Adipocyte (in vitro differentiated cells): ENCODE measurements at places on chromosomes 1 and 21.

DNA sequence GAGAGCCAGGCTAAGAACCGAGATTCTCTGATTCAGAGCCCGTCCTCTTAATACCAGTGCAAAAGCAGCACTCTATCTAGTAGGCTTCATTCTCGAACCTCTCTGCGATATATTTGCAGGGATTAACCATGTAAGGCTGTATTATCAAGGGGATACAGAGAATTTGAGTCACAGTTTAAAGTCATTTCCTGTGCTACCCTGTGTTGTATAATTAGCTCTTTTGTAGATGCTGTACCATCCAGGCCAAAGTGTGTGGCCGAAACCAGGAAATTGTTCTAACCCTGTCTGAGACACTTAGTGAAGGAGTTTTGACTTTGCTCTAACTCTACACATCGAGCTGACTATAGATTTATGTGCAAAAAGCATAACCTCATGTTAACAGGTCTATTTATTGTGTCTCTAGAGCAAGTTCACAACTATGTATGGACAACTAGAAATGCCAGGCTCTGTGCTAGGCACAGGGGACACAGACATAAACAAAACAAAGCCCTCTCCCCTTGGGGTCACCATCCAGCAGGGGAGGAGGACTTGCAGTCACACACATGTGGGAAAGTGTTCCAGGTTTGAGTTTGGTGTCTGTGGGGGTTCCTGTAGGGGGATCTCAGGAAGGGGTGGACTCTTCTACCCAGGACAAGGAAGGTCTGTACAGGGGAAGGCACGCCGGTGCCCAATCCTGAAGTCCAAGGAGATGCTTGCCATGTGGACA is 182.2 kb downstream of the DHRS3 start:
- DNase-seq, result no peak

DNA sequence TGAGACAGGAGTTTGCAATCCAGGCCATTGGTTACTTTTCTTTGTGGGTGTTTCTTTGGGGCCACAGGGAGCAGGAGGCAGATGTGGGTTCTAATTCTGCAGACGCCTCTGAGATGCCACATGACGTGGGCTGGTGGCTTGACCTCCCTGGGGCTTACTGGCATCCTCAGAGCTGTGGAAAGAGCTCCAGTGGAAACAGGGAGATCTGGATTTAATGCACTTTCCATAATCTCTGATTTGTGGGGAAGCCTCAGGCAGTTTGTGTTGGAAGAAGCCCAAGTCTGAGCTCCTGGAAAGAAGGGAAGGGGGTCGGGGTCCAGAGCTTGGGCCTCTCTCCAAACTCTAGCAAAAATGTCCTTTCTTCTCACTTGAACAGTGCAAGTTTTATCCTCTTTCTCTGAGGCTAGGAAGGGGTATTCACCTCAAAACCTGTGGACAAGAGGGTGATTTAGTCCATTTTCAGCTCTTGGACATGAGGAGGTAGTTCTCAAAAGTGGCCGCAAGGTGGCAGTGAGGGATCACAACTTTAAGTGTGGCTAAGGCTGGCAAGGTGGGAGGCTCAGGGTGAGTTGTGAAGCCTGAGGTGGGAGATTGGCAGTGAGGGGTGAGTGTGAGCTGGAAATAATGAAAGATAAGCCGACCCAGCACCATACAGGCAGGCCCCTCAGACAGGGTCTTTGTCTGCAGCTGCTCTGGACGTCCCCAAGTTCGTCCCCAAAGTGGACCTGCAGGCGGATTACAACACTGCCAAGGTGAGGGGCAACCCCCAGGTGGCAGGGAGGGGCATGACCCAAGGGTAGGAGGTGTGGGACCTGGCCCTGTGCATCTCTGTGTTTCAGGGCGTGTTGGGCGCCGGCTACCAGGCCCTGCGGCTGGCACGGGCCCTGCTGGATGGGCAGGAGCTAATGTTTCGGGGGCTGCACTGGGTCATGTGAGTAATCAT is 9.2 kb downstream of the IKBKE start:
- peak; percentile 92 for DNase-seq

GRCh38 chr1:169527451-169528214 is 41.9 kb upstream of the SLC19A2 start:
- DNase-seq, result no peak

DNA sequence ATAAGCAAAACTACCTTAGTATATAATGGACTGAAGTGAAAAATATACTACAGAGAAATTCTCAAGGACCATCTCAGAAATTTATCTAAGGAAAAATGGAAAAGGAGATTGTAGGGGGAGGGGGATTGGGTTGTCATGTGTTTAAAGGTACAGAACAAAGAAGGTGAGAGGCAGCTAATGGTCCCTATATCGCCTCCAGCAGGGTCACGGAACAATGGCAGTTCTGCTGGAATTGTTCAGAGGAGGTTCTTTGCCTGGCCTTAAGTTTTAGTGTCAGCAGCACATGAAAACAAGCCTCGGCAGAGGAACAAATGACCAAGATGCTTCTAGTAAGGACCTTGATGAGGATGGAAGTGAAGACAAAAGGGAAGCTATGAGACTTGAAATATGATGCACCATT is 42.0 kb upstream of the RGS2 start:
- no peak for DNase-seq

DNA sequence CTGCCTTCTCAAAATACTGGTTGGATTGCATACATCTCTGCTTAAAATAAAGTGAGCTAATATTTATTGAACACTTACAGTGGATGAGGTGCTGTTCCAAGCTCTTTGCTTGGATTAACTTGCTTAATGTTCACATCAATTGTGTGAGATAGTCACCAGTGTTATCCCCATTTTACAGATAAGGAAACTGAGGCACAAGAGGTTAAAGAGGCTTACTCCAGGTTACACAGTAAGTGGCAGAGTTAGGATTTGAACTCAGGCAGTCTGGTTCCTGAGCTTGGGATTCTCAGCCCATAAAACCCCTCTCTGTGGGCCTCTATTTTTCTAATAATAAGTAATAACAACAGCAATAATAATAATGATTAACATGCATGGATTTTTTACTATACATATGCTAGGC is 13.6 kb upstream of the FAAH start:
- no peak for DNase-seq

GRCh38 chr1:36359911-36360550 is 25.7 kb downstream of the STK40 start:
- no peak for DNase-seq

DNA sequence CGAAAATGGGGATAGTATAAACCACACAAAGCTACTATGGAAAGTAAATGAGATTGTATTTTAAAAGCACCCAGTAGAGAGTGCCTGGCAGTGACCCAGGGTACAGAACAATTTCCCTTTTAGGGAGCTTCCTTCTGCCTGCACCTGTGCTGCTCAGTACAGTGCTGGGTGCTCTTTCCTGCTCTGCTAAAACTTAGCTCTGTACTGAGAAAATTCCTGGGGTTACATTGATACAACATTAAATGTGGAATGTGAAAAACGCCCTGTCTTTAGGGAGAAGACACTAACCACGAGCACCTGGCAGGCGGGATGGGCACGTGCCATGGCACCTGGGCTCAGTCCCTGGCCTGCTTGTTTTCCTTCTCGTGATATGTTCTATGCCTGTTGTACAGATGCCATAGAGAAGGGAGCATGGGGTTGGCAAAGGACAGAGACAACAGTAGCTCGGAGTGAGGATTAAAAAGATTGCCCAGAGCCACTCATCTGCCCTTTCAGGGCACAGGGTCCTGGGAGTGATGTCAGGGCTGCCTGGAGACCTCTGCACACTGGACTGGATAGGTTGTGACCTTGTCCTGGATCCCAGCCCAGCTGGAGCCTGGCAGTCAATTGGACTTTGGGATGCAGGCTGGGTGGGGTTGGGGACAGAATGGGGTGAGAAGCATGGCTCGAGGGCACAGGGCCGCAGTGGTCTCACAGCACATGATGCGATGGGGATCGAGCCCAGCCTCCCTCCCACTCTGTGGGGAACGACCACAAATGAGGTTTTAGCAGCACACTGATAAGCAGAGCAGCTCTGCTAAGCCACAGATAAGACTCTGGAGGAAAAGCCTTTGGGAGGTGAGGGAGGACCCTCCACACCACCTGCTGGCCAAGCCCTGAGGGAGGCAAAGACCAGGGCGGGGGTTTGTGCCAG is 4.2 kb downstream of the SPATA46 start:
- no peak for DNase-seq

DNA sequence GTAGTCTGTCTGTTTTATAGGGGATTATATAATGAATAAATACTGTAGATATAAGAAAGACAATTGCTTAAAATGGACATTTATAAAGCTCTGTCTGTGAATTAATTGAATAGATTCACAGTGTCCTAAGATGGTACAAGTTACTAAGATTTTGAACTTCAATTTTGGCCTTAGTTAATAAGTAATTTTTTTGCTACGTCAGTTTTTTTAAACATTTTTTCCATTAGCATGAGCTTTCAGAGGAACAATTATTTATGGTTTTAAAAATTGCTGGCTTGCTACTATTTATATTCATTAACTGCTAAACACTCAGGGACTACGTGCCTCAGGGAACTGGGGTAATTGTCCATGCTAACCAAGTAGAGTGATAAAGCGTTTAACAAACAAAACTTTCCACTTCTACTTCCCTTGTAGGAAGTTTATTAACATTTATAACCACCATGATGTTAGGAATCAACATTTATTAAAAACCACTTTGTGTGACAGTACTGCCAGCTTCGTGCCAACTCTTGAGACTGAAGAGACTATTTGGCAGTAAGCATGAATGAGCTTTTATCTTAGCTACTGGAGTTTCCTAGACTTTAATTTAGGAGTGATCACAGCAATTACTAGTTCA is 65.4 kb upstream of the PTGS2 start:
- no peak for DNase-seq

- no peak for DNase-seq
Measured at GRCh38 chr1:10818262-10819197, 22.1 kb upstream of the CASZ1 start.

- DNase-seq, result peak; percentile 75
Measured at GRCh38 chr1:33346927-33347649, 26.2 kb upstream of the A3GALT2 start.

- DNase-seq, result peak; percentile 93
Measured at GRCh38 chr21:32257962-32258785, 20.7 kb downstream of the MIS18A start.

DNA sequence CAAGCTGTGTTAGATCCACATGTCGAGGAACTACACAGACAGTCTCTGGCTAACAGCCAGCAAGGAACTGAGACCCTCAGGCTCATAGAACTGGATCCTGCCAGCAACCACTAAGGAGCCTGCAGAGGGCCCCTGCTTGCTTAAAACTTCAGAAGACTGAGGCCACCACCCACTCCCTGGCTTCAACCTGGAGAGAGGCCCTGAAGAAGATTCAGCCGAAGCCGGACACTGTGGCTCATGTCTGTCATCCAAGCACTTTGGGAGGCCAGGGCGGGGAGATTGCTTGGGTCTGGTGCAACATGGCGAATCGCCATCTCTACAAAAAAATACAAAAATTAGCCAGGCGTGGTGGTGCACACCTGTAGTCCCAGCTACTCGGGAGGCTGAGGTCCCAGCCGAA is 92.6 kb upstream of the TMPRSS2 start:
- no peak for DNase-seq

DNA sequence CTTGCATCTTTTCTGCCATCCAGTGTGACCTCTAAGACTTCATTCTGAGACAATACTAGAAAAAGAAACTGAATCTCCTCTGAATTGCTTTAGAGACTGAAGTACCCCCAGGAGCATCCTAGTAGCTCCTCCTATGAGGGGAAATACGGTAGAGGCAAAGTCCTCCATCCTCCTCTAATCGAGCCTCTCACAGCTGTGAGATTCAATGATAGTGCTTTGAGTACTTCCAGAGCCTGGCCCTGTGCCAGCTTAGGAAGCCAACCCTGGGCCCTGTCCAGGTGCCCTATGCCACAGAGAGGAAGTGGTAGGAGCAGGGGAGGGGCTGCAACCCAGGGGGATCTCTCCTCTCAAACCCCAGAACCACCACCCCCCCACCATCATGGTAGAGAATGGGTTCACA is 10.7 kb downstream of the RORC start:
- DNase-seq, result no peak

GRCh38 chr1:162166917-162167615 is 97.6 kb downstream of the NOS1AP start:
- DNase-seq, result no peak

- peak; percentile 68 for DNase-seq
Measured at GRCh38 chr1:29123053-29123886, 433 bp downstream of the TMEM200B start.

- DNase-seq, result no peak
Measured at GRCh38 chr1:64616039-64616438, 128.8 kb upstream of the RAVER2 start.

DNA sequence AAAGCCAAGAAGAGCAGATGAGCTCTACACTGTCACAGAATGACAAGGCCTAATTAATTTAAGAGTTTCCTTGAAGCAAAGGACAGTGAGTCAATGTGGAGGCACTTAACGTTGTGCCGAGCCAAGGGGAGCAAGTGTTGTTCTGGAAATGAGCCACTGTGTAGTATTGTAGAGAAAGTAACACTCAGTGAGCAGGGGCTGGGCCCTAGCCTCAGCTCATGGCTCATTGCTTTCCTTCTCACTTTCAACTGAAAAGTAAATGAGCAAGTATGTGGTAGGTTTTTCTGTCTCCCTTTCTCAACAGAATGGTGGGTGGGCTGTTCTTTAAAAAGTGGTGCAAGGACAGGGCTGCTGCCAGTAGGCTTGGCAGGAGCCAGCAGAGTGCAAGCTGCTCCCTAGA is 11.8 kb upstream of the KIAA0040 start:
- no peak for DNase-seq

DNA sequence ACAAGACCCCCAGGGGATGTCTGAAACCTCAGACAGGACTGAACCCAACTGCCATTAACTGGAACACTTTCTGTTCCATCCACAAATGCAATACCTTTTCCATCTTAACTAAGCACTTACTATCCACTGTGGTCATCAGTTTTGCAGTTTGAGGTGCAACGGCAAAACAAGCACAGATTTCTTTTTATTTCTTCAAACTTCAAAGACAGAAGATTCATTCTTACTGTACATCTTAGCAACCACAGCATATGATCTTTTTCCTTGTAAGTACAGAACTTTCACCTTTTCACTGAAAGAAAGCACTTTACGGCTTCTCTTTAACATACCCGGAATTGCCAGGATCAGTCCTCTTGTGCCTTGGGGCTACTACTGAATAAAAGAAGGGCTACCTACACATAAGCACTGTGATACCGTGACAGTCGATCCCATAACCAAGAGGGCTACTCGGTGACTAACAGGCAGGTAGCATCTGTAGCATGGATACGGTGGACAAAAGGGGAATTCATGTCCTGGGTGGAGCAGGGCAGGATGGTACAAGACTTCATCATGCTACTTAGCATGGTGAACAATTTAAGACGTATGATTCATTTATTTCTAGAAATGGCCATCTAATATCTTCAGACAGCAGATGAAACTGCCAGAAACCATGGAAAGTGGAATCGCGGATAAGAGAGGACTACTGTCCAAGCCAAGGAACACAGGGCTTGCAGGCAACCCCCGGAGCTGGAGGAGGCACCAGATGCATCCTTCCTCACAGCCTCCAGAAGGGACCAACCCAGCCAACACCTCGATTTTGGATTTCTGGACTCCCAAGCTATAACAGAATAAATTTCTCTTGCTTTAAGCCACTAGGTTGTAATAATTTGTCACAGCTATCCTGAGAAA is 18.4 kb downstream of the ERG start:
- DNase-seq, result no peak

GRCh38 chr1:15031251-15031933 is 122.2 kb upstream of the TMEM51 start:
- no peak for DNase-seq

GRCh38 chr1:33088119-33088906 is 7.4 kb downstream of the AZIN2 start:
- DNase-seq, result peak; percentile 33

GRCh38 chr1:9385801-9386573 is 93.3 kb downstream of the SPSB1 start:
- DNase-seq, result no peak
